ENCODE measurements at places on chromosomes 6 and 20. TPM values are rescaled to one million over a fixed set of nuclear protein-coding genes. Genes with fewer than 3 reads are reported as not detected.

The C6orf15 gene
- total RNA-seq = not detected

DNA sequence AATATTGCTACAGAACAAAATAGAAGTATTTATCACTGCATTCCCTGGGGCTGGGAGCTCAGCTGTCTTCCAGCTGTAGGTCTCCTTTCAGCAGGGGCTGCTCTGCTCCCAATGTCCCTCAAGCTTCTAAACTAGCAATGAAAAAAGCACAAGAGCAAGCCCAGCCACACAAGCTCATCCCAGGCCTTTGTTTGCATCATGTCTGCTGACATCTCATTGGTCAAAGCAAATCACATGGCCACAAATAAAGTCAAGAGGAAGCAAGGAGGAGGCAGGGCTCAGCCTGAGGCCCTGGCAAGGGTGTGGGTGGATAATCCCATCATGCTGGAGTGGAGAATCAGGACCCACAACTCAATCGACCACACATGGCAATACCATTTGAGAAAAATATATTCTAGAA, 2.2 kb upstream of the BFSP1 start:
- no peak for DNase-seq

The LAMA2 gene
- total RNA-seq = 1.8 TPM

DNA sequence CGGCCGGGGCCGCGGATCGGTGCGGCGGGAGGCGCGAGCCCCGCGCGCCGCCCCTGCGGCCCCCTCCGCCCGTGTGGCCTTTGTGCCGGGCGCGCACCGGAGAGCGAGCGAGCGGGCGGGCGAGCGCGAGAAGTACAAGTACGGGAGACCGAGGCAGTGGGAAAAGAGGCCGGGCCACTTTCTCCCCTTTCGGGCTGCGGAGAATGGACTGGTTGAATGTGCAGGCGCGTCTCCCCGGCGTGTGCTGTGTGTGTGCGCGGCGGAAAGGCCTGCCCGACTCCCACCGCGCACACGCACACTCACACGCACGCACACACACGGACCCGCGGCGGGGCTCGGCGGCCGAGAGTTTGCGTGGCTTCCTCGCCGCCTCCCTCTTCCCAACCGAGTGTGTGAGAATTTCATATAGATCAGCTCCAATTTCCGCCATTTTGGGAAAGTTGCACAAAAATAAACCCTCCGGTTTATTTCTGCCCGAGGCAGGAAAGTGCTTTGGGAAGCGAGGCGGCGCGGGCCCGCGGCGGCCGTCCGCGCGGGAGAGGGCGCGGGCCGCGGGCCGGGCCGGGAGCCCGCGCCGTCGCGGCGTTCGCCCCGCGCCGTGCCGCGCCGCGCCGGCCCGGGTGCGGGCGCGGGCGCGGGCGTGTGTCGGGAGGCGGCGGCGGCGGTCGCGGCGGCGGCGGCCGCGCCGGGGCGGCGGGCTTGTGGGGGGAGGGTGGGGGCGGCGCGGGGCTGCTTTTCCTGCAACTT, 1.1 kb downstream of the L3MBTL3 start:
- DNase-seq = no peak

DNA sequence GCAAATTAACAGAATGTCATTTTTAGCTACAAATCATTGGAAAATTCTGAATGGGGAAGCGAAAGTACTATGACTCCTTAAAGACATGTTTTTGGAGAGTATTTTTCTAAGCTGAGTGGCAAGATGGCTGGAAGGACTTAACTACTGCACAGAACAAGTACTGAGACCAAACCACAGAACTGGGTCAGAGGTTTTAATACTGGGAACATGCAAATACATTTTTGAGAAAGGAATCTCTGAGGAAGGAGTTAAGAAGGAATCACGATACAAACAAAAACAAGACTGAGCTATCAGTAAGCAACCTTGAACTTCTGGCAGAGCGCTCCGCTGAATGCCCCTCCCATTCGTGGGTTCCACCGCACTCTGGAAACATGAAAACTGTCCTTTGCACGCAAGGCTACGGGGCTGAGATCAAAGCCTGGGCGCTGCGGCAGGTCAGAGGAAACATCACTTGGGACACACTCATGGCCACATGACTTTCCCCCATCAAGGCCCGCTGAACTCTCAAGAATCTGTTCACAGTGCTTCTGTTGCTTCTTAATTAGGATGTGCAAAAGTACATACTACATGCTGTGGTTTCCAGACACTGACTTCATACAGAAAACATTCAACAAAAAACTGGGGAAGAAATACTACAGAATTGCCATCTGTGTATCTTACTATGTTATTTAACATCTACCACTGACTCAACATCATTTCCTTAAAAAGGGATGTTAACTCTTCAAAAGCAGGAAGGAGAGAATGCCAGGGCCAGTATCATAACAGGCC, 27.8 kb downstream of the SLC23A2 start:
- DNase-seq = peak; percentile 77

The CGA gene
- total RNA-seq = not detected

DNA sequence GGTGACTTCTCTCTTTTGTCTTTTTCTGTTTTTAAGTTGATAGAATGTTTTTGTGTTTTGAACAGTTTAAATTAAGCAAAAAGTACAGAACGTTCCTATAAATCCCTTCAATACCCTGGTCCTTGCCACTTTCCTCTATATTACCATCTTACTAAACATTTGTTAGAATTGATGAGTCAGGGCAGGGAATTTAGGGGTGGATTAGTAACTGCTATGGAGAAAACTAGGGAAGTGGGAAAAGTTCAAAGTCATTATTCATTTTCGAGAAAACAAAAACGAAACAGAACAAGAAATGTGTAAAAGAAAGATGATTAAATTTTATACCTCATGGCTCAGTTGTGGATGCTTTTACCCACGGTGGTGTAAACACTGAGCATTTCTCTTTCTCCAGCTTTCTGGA, 240.4 kb upstream of the SULF2 start:
- DNase-seq = no peak

DNA sequence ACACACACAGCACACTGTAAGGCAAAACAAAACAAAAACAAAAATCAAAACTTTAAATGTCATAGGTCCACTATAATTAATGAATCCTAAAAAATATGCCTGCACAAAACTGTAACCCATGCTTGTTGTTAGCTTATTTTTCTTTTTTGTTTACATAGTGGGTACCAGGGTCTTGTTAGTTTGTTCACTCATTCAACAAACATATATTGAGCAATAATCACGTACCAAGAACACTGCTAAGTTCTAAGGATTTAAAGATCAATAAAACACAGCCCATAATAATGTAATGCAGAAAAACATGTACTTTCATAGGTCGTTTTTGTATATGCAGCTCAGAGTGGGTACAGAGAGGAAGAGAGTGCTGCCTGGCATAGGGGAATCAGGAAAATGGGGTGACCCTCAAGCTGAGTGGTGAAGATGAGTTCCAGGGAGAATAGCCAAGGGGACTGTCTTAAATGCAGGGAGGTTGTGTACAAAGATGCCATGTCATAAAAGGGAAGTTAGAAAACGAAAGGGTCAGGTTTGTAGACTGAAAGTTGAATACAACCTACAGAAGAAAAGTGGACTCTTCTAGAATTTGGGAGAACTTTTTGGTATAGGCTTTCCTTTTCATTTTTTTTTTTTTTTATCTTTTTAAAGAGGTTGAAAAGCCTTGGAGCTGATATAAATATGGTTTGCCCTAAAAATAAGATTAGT, 113.3 kb upstream of the TBX18 start:
- no peak for DNase-seq

The SUMO4 gene
- total RNA-seq = 1.3 TPM

The ECI2 gene
- 152 TPM for total RNA-seq

GRCh38 chr6:16633465-16633864, 127.8 kb downstream of the ATXN1 start:
- no peak for DNase-seq

The PACRG gene
- not detected for total RNA-seq

GRCh38 chr6:137233911-137234863, 15.0 kb upstream of the IFNGR1 start:
- peak; percentile 85 for DNase-seq

The BCAS1 gene
- total RNA-seq = not detected

The WFDC5 gene
- total RNA-seq = not detected

GRCh38 chr6:75748743-75749538, at the start of gene MYO6:
Gene MYO6 (plus strand): TSS chr6:75749239. CDS start chr6:75817548, 68,309 bp downstream.
- DNase-seq = no peak

The ZNF334 gene
- 1.3 TPM for total RNA-seq

The CDSN gene
- not detected for total RNA-seq

DNA sequence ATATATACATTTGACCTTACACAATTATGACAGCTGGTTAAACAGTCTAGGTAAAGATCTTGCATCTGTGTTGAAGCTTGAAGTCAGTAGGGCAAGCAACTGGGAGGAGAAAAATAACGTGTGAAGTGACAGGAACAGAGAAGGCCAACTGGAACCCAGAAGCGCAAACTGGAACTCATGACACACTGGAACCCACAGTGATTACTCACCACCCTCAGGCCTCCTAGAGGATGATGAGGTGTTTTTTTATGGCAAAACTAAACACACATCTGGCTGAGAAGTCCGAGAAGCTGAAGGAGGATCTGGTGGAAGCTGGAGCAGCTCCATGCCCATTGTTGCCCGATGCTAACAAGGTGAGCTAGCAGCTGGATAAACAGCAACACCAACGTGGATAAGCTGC, 108.1 kb downstream of the TMEM200A start:
- no peak for DNase-seq

DNA sequence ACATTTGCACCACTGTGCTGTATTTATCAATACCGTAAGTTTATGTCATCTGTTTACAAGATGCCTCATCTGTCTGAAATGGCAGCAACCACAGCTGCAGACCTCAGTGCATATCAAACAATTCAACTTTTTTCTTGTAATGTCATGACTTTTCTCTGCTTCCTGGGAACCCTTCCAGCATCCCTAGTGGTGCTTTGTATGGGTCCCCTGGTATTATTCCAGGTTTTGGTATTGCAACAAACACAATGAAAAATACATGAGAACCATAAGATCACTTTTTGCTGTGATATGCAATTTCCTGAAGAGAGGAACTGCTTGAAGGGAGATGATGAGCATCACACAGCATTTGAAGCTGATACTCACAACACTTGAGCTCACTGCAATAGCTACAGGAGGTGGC, 12.0 kb upstream of the TXNDC5 start:
- DNase-seq = no peak

- DNase-seq = no peak
Observed at GRCh38 chr6:3442431-3443220, 14.2 kb downstream of the SLC22A23 start.

GRCh38 chr6:35054106-35054742, 86.9 kb downstream of the TCP11 start:
- no peak for DNase-seq

DNA sequence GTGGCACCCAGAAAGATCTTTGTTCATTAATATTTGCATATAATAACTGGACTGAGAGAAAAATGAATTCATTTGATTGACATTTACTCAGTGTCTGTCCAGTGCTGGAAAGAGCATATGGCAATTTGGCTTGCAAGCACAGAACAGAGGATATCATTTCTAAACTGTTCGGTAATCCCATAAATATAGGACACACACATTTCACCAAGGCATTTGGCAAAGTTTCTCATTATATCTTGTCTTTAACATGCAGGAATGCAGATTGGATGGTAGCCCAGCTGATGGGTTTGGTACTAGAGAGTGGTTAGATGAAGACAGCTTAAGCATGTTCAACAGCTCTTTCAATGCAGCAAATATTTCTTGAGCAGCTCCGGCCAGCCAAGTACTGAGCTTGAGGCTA, 259.2 kb downstream of the PRKN start:
- DNase-seq = no peak

GRCh38 chr20:41715526-41715925, 97.3 kb upstream of the CHD6 start:
- DNase-seq = no peak

The ARFGEF3 gene
- 8.2 TPM for total RNA-seq

DNA sequence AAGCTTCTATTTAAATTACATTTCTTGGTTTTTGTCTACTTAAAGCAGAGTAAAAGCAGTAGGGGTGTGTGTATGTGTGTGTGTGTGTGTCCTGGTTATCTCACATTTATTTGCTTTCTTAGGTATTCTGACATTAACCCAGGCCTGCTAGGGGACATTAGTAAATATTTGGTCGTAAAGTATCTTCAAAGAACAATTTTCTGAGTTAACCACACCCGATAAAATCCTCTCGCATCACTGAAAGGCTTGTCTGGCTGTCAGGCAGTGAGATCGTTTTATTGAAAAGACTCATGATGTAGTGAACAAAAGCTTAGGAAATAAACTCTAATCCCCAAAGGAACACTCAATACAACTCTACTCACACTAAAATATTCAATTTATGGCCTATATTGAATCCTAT, 77.9 kb downstream of the ZNF217 start:
- no peak for DNase-seq

DNA sequence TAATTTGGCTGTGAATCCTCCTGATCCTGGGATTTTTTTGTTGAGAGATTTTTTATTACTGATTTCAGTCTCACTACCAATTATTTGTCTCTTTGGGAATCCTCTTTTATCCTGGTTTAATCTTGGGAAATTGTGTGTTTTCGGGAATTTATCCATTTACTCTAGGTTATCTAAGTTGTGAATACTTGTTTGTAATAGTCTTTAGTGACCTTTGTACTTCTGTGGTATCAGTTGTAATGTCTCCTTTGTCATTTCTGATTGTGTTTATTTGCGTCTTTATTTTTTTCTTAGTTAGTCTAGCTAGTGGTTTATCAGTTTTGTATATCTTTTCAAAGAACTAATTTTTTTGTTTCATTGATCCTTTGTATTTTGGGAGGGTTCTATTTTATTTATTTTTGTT, 27.3 kb upstream of the ZNF337 start:
- DNase-seq = no peak

GRCh38 chr6:22194188-22194921, 102.5 kb downstream of the PRL start:
- DNase-seq = no peak

The HTR1E gene
- not detected for total RNA-seq

The FKBP1C gene
- total RNA-seq = 0.40 TPM

The PXMP4 gene
- total RNA-seq = 7.1 TPM

GRCh38 chr6:16239798-16240123, 1.4 kb downstream of the GMPR start:
- peak; percentile 65 for DNase-seq

The ACOT13 gene
- 6.7 TPM for total RNA-seq

DNA sequence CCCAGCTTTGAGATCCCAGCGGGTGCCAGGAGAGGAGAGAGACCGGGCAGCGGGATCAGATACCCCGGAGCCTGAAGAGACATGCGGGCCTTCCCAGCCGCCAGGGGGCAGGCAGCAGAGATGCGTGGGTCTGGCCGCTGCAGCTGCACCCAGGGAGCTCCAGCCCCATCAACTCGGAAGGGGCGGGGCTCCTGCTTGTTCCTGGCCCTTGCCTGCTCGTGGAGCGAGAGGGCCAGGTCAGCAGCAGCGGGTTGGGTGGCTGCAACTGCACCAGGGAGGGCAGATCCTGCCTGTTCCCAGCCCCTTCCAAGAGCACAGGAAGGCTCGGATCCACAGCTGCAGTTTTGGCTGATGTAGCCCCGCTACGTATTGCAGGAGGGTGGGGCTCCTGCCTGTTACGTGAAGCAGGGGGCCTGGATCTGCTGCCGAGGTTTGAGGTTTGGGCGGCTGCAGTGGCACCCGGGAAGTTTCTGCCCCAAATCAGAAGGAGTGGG, 532.8 kb downstream of the RFPL4B start:
- no peak for DNase-seq

DNA sequence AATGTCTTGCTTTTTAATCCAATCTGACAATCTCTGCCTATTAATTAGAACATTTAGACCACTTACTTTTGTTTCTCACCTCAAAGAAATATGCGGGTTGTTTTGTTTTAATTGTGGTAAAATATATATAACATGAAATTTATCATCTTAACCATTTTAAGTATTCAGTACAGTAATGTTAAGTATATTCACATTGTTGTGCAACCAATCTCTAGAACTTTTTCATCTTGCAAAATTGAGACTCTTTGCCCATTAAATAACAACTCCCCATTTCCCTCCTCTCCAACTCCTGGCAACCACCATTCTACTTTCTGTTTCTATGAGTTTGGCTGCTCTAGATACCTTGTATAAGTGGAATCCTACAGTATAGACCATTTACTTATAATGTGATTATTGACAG, 13.8 kb upstream of the TCP11 start:
- DNase-seq = no peak
